AML-193 (cell line): ENCODE measurements at places on chromosomes 3 and 15.

DNA sequence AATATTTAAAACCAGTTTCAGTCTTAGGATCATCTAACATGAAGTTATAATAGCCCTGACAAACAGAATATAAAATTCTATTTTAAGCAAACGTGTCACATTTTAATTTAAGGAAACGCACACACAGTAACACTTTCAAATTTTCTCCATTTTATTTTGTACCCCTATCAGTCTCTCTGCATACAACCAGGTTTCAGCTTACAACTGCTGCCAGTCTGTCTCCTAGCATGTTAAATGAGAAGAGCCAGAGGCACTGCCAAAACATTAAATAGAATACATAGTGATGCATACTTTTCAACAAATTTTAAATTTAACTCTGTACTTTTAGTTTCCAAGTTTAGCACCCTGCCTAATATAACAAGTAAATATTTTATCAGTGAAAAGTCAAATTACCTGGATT, 60.8 kb downstream of the UACA start:
- no peak for DNase-seq

GRCh38 chr15:101441696-101442095, 47.8 kb downstream of the PCSK6 start:
- DNase-seq, result no peak

DNA sequence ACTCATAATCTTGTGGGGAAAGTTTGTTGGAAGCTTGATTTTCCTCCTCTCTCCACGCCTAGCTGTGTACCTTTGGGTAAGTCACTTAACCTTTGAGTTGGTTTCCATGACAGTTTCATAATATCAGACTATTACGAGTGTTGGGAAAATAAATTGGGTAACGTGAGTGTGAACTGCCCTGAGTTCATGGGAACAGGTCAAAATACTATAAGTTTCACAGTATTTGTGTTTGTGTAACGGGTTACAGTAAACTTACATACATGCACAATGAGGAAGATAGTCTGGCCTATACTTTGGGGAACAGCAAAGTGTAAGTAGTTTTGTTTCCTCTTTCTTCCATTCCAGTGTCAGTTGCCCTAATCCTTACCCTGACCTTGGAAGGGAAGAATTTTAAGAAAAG, 509.9 kb downstream of the MECOM start:
- no peak for DNase-seq

GRCh38 chr3:17359911-17360310, 382.5 kb downstream of the TBC1D5 start:
- DNase-seq, result no peak

GRCh38 chr3:4224331-4224730, 78.8 kb upstream of the SETMAR start:
- DNase-seq, result no peak

DNA sequence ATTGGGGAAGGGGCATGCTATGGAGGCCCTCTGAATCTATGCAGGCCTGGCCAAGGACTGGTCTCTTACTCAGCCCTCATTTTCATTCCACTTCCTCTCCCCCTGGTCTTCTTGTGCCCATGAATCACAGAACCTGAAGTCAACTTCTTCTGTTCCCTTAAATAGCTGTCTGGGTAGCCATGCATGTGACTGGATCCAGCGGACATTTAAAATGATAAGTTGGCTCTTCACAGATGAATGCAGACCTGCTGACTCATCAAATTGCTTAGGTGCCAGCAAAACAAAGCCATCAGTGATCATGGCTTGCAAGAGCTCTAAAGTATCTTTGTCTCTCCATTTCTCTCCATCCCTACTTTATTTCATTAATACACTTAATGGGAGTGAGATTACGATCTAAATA, 90.1 kb upstream of the CADPS start:
- no peak for DNase-seq

GRCh38 chr3:170247875-170248274, 25.7 kb downstream of the PRKCI start:
- DNase-seq, result no peak

- no peak for DNase-seq
These were observed 22.1 kb upstream of the PRR23E start for GRCh38 chr3:127170814-127171213.

GRCh38 chr15:62881056-62881455, 161.5 kb upstream of the TPM1 start:
- no peak for DNase-seq

- DNase-seq, result no peak
These were observed 512.3 kb downstream of the ZNF385D start for GRCh38 chr3:21238661-21239060.

GRCh38 chr3:3578718-3579117, 220.5 kb upstream of the LRRN1 start:
- peak; percentile 95 for DNase-seq

DNA sequence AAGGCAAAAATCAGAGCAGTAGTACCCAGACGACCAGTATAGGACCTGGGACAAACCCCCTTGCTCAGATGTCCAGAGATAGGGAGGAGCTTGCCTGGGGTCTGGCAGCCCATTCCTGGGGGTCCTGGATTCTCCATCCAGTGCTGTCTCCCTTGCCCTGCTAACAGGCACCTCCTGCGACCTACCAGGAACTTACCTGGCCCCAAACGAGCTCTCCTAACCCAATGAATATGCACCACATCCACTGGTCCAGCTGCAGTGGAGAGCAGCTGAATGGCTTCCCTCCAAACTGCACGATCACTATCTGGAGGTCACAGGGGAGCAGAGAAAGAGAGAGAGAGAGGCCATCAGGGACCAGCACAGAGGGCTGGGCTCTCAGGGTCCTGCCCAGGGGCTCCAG, 19.1 kb upstream of the SEC13 start:
- DNase-seq, result no peak

DNA sequence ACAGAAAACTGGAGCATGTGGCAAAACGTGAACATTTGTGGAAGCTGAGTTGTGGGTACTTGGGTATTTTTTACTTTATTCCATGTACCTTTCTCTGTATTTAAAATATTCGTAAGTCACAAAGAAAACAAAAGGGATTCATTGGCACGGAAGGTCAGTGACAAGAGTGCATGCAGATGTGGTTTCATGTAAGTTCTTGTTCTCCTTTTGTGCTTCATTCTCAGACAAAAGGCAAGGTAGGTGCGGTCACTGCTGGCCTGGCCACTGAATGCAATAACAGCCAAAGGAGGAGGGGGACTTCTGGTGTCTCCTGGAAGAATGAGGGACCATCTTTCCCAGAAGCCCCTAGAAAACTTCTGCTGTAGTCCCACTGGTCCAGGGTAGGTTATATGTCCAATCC, 200.0 kb upstream of the TOPAZ1 start:
- DNase-seq, result no peak

GRCh38 chr3:111582120-111582474, 13.0 kb downstream of the ZBED2 start:
- no peak for DNase-seq

DNA sequence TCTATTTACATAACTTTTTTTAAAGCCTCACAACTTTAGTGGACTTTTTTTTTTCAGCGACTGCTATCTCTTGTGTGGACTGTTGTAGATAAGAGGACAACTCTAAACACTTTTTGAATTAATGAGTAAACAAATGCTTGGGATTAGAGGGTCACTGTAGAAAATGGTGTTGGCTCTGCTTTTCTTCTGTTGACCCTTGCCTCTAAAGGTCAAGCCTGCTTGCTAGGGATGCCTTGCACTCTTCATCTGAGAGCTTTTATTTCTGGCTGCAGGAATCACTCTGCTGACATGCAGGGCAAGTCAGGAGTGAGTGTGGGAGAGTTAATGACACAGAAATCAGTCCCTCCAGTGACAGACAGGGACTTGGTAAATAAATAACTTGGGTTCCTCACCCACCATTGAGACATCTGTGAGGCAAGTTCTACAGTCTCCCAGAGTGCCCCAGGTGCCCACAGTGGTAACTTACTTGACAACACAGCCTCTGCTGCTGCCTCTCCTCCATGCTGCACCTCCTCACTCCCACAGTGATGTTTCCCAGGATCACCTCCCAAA, 390.1 kb downstream of the IL20RB start:
- DNase-seq, result no peak

DNA sequence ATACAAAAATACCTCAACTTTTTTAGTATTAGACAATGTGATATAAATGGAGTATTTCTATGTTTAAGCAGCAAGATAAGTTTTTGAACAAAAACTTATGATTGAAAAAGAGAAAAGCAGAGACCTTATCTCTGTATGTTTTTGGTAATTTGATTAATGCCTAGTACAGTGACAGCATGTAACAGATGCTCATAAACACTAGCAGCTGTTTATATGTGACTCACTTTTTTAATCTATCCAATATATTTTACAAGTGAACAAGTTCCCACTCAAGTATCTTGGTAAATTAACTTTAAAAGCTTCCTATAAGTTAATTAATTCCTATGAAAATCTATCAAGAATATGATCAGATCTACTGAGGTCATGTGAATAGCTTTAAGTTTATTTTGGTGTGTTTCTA, 55.1 kb downstream of the NGLY1 start:
- no peak for DNase-seq

DNA sequence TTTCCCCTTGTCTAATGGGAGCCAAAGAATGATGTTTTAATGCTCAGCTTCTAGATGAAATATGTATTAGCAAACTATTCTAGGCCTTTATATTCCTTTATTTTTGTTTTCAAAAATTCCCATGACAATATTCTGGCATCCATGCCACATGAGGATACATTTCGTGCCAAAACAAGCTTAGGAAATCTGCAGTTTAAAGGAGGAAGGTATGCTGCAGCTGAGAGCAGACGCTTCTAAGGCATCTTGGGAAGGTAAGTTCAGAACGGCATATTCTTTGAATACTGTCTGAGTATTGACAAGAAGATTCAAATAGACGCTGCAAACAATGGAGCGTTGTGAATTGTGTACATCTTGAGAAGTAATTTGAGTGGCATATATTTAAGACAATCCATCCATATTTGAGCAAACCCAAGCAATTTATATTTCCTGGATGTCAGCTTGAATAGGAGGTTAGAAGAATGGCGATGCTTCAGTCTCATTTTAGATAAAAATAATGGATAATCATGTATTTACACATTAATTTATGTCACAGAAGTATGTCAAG, 158.6 kb downstream of the RAP2B start:
- no peak for DNase-seq

GRCh38 chr3:136366289-136366688, 116.1 kb downstream of the PCCB start:
- DNase-seq, result no peak

GRCh38 chr3:118966700-118967099, 67.9 kb downstream of the IGSF11 start:
- no peak for DNase-seq

- no peak for DNase-seq
These were observed 49.6 kb downstream of the CEMIP start for GRCh38 chr15:80828796-80829195.

- DNase-seq, result peak; percentile 78
These were observed 2.5 kb downstream of the XIRP1 start for GRCh38 chr3:39189959-39190269.

DNA sequence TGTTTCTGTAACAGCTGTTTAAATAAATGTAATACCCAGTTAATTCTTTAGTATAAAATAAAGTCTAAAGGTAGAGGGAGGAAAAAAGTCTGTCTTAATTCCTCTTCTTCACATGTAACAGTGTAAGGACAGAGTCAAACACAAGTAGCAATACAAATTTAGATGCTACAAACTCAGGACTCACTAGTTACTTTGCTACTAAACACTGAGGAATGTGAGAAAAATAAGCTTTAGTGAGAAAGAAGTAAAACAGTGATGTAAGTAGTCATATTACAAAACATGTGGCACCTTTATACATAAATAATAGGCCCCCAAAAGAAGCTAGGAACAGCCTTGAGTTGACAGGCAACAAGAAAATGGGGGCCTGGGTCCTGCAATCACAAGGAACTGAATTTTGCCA, 113.0 kb downstream of the TBC1D5 start:
- DNase-seq, result no peak

DNA sequence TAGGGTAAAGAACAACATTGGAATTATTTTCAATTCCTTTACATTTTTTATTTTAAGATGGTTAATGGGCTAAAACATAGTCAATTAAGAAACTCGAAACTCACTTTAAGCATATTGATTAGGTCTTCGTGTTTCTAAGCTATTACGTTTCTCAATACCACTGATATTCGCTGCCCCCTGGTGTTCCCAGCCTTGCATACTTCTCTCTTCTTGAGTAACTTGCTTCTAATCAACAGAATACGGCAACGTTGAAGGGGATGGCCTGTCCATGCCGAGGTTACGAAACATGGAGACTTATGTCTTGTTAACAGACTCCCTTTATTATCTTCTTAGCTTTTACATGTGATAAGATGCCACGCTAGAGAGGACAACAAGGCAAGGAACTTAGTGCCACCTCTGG, 43.6 kb downstream of the ROBO1 start:
- DNase-seq, result no peak

GRCh38 chr15:26889298-26889898, 22.5 kb downstream of the GABRA5 start:
- peak; percentile 34 for DNase-seq

DNA sequence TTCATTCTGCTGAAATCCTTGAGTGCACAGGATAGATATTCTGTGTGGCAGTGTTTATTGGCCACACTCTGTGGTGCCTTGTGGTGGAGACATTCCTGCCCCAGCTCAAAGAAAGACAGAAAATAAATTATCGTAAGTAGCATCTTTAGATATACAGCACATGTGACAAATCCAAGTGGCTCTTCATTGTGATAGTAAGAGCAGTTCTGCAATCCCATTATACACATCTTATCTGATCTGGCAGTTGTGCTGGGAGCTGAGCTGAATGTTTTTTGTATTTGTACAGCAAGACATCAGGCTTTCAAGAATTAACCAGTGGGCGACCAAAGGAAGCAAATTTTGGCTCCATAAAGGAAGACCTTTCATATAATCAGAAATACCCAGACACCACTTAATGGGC, 235.3 kb upstream of the MRPL3 start:
- no peak for DNase-seq

- DNase-seq, result no peak
These were observed 31.3 kb upstream of the TMEM115 start for GRCh38 chr3:50390508-50391224.

DNA sequence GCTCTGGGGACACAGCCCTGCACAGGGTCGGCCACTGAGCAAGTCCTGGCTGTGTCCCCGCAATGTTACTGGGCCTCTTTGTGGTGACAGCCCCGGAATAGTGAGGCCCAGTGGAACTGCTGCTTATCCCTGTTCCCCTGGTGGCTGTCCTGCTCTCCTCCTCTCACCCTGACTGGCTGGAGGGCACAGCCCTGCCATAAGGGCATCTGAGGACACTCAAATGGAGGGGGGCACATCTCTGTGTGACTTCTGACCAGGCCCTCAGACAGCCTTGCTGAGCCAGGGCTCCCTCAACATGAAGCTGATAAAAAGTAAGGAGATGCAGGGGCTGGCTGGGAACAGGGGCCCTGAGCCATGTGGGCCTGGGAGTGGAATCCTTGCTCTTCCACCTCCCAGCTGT, 127.4 kb upstream of the ATP2B2 start:
- DNase-seq, result no peak

DNA sequence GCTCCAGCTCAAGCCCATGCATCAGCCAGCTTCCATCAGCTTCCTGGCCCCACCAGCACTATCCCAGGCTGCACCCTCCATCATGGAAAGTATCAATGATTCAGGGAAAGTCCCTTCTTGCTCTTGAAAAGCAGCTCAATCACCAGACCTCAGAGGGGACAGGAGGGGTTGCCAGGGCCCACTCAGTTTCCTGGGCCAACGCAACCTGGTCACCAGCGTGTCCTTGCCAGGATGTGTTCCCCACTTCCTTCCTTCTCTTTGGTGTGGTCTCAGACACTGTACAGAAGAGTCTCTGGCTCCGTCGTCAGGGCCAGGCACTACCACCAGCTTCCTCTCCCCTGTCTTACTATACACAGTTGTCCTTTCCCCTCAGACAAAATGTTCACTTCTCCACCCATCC, 3.0 kb downstream of the HDC start:
- no peak for DNase-seq
